ENCODE measurements at places on chromosomes 1 and 21.

DNA sequence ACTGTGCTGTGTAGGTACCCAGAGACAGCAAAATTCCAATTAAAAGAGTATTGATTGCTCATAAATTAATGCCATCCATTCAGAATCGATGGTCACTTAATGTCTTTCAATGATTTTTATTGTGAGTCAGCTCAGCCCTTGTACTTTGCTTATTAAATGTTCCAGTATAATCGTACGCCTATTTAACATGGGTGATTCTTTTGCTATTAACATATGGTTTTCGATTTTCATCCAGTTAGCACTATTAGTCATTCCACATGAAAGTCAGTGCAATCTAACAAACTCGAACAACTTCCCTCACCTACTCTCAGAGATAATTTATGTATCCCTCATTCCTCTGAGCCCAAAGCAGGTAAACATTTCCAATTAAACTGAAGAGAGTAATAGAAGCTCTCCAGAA lies 109.6 kb upstream of the APP start:
- no peak for DNase-seq

- no peak for DNase-seq
Measured at GRCh38 chr1:245121523-245121922, 33.3 kb upstream of the KIF26B start.

GRCh38 chr1:210496063-210496462 lies 167.4 kb downstream of the HHAT start:
- DNase-seq: peak; percentile 79

- DNase-seq: no peak
Measured at GRCh38 chr1:28272215-28272852, 13.0 kb downstream of the SESN2 start.

- DNase-seq: no peak
Measured at GRCh38 chr1:17177651-17178050, 27.3 kb upstream of the PADI1 start.

GRCh38 chr1:244329591-244330317 lies 122.0 kb downstream of the ADSS2 start:
- DNase-seq: no peak

GRCh38 chr1:14875524-14876509 lies 277.3 kb downstream of the KAZN start:
- no peak for DNase-seq

DNA sequence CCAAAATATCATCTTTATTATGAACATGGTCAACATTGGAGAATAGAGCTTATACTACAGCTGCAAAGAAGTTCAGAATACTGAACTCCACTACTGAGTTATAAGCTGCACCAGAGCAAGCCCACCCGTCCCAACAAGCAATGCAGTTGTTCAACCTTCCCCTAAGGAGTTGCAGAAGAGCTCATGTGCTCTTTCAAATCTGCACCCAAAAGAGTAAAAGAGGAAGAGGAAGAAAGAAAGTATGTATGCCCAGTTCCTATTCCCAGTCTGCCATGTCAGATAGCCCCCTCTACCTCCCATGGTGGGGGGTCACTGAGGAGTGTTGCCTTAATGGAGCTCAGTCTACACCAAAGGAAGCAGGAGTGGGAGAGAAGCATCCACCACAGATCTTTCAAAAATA lies 6.9 kb downstream of the C1orf162 start:
- no peak for DNase-seq

- DNase-seq: peak; percentile 7
Measured at GRCh38 chr21:15552914-15553494, 176.8 kb upstream of the USP25 start.

DNA sequence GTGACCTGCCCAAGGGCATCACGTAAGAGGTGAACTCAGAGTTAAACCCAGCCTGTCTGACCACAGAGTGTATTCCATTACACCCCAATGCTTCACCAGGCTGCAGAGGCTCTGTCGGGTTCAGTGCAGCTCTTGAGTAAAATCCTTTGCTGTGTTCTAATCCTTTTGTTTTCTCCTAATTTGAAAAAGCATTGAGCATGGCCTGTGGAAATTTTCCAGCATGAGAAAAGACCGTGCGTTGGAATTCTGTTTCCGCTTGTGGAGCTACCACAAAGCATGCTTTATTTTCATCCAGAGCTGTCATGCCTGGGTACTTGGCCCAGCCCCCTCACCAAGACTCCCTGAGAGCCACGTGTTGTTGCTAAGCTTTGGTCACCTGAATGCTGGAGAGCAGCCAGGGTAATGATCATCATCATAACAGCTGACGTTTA lies 317.6 kb downstream of the PRDM2 start:
- peak; percentile 45 for DNase-seq

GRCh38 chr1:69921486-69921885 lies 283.9 kb downstream of the LRRC40 start:
- no peak for DNase-seq

DNA sequence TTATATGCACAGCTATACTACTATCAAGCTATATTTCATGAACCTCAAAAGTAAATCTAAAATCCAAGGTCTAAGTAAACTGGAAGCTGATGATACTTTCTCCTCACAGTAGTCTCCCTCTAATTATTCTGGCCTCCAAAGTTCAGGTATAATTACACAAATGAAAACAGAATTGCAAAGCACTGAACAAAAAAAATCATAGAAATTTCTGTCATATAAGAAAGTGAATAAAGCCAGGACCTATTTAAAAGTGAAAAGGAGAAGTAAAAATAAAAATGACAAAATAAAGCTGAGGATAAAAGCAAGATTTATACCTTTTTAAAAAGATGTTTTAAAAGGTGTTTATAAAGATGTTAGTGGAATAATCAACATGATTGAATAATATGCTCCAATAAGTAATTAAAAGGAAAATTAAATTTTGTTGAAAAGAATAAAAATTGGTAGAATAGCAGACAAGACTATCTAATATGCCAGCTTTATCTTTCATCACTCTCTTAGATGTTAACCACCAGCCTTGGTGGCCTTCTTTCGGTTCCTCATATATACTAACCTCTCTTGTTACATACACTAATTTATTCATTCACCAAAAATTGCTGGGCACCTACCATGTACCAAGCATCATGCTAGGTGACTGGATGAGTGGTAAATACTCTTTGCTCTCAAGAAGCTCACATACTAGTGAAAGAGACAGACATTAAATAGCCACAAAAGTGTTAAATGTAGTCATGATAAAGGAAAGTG lies 25.1 kb downstream of the SHCBP1L start:
- DNase-seq: no peak

GRCh38 chr1:153945795-153946621 lies 510 bp downstream of the DENND4B start:
- peak; percentile 62 for DNase-seq

DNA sequence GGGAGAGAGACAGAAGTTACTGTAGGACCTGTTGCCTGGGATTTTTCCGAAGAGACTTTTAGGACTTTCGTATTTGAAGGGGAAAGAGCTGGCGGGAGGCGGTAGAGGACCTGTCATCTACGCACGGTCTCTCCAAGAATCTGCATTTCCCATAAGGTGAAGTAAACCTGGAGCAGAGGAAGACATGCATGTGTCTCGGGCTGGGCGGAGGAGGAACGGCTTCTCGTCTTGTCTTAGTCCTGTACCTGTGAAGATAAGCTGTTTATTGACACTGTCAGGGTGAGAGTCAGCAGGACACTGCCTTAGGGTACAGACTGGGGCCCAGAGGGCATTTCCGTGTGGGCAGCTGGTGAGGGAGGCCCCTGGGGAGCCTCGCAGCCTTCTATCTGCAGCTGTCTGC lies 123.4 kb upstream of the COL6A1 start:
- no peak for DNase-seq

GRCh38 chr1:230026572-230026971 lies 40.5 kb upstream of the GALNT2 start:
- DNase-seq: peak; percentile 18

DNA sequence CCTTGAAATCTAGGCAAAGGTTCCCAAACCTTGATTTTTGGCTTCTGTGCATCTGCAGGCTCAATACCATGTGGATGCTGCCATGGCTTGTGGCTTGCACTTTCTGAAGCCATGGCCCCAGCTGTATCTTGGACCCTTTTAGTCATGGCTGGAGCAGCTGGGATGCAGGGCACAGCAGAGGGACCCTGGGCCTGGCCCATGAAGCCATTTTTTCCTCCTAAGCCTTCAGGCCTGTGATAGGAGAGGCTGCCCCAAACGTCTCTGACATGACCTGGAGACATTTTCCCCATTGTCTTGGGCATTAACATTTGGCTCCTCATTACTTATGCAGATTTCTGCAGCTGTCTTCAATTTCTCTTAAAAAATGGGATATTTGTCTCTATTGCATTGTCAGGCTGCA lies 97.4 kb downstream of the NPHS2 start:
- no peak for DNase-seq

DNA sequence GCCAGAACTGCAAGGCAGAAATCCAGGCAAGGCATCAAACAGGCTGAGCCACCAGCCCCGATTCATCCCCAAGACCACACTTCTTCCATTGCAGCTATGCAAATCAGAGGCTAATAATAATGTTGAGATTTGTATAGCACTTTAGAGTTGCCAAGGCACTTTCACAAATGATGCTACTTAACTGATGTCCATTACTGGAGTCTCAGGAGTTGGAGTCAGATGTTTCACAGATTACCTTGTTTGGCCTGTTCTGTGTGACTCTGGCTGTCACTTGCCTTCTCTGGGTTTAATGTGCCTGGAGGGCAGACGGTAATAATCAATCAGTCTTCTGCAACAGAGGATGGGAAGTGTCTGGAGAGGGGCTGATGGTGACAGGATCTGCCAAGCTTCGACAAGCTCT lies 40.8 kb upstream of the MPZL1 start:
- no peak for DNase-seq

DNA sequence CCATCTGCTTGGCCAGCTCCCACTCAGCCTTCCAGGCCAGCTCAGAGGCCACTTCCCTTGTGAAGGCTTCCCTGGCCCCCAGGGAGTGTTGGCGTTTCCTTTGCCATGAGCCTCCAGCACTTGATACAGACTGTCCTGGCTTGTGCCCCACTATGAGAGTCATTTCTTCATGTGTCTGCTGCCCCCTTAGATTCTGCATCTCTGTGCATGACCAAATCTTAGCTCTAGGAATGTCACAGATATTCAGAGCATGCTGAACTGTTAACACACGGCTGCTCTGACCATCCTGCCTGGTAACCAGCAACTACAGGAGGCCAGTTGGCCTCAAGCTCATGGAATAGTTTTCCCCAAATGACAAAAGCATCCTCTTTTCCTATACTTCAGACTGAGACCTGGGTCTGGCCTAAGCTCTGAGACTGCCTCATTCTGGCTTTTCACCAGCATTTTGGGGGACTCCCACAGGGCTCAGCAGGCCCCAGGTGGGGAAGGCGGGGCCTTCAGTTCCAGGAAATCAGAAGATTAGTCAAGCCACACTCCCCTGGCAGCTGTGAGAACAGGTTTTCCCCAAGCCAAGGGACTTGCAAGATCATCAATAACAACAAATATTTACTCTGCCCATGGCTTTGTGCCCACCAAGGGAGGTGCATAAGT lies 182.6 kb upstream of the EDN2 start:
- DNase-seq: peak; percentile 36

DNA sequence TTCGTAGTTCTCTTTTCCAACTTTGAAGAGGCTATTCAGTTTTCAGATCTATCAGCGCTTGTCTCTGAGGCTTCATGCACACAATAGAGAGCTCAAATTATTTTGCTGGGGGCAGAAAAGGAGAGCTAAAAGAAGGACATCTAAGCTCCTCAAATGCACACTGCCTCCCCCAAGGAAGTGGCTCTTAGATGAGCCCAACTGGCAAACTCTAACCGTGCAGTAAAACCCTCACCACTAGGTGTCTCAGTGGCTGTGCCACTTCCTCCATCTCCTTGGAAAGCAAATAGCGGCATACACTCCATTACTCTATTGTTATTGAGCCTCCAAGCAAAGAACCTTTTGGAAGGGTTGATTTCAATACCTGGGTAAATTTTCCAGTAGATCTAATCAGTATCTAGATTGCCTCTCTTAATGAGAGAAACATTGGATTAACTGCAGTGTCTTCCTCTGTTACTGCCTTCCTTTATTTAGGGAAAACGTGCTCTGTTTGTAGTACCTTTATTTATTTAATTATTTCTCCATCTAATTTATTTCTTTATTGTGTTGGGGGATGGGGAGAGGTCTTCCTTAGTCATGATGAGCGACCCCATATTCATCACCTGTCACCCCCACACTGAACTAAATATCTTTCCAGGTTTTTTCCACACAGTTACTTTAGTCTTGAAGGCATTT lies 9.2 kb upstream of the SFPQ start:
- peak; percentile 81 for DNase-seq

DNA sequence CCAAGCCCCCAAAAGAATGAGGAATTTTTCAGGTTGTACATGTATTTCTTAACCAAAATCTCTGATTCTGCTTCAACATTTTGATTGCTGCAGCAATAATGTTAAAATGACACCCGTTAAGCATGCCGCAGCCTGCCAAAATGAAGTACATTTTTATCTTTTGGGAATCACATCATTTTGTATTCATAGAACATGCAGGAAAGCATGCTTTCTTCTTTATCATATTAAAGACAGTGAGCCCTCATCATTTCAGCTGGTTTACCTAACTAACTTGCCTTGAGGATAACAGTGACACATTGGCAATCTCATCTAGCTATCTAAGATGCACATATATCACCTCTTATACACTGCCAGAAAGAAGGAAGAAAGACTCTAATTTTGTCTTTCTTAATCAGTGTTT lies 299.2 kb downstream of the LTN1 start:
- DNase-seq: no peak

DNA sequence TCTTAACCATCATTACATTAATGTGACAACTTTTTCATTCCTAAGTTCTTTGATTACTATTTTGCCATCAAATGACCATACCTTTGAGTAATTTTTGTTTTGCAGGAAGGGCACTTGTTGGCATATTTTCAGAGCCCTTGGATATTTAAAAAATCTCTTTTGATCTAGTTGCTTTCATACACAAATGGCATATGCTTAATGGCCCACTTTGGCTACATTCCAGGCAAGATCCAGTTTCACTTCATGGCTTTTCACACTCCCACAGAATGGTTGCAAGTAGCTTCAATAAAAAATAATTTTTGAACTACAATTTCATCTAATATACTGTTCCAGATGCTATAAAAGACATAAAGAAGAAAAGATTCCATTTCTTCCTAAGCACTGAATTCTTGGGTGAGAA lies 18.1 kb downstream of the ADAM30 start:
- no peak for DNase-seq

- DNase-seq: no peak
Measured at GRCh38 chr1:54297596-54298283, 97.8 kb downstream of the MRPL37 start.

GRCh38 chr1:38030596-38031512 lies 15.7 kb downstream of the POU3F1 start:
- no peak for DNase-seq

DNA sequence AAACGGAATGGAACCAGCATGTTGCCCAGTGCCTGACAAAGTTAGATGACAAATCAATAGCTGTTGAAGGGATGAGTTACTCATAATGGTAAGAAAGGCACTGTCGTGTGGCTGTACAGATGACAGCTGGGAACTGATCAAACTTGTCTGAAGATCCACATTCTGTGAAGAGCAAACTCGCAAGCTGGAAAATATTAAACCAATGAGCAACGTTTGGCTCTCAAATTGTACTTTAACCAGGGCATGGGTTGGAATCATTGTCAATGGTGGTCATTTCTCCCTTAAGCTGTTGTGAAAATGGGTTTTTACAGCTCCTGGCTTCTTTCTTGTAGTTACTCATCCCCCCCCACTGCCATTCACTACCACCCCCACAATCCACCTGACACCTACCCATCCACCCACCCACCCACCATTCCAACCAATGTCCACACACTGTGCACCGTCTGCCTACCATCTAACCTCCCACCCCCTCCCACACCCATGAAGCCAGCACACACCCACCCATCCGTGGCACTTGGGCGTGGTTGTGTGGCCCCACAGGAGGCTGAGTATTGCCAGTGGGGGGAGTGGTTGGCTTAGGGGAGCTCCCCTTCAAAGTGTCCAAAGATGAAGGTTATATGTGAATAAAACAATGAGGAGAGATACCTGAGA lies 46.7 kb downstream of the CLDN14 start:
- DNase-seq: no peak

All from M059J (cell line).